Activated CD4-positive, alpha-beta T cell treated with anti-CD3 and anti-CD28 coated beads for 4 hours (primary cell): ENCODE measurements at places on chromosomes 1 and 21.

DNA sequence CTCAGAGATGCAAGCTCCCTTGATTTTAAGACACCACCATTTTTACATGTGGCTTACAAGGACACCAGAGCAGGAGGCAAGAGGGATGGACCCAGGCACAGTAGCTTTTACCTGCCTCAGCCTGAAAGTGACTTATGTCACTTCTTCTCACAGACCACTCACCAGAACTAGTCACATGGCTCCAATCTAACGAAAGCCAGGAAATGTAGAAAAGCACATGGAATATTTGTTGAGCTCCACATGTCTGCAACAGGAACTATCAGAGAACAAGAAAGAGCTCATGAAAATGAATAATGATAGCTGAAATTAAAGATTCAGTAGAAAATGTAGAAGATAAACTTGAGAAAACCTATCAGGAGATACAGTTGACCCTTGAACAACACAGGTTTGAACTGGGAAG is 69.4 kb downstream of the ZNF648 start:
- DNase-seq: no peak

- peak; percentile 20 for DNase-seq
These were observed 3.1 kb downstream of the OLIG2 start for GRCh38 chr21:33028773-33029384.

DNA sequence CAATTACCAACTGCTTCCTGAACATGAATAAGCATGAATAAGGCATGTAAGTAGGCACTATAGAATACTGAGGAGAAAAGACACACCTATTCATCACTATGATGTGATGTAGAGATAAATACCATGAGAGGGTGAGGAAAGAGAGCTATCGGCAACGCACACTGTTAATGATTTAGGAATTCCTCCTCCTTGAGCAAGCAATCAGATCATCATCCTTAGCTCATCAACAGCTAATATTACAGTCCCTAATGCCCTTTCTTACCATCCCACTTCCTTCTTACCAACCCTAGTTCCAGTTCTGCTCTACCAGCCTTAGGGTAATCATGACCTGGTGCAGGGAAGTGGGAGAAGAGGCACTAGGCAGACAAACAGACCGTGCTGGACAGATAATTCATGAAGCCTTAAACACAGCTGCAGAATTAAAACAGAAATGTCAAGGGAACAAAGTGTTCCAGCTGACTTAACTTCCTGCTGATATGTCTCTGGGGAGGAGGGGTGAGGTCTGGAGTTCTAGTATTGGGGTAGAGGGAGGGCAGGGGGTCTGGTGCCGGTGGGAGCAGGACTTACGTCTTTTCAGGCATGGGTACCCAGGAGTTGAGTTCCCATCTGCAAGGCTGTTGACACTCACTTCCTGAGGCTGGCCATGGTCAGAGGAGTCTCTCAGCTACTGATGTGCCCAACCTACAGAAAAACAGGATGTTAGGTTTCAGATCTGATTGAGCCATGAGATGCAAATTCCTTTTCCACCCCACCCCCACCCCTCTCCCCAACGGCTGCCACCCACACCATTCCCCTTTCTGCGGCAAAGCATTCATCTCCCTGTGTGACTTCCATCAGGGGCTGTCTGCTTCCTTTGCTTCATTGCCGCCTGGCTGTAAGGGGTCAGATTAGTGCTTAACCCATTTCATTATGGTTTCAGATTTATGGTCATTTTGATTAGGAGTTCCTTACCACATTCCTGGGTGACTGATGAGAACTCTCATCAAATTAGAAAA is 12.6 kb upstream of the RCSD1 start:
- DNase-seq: no peak

DNA sequence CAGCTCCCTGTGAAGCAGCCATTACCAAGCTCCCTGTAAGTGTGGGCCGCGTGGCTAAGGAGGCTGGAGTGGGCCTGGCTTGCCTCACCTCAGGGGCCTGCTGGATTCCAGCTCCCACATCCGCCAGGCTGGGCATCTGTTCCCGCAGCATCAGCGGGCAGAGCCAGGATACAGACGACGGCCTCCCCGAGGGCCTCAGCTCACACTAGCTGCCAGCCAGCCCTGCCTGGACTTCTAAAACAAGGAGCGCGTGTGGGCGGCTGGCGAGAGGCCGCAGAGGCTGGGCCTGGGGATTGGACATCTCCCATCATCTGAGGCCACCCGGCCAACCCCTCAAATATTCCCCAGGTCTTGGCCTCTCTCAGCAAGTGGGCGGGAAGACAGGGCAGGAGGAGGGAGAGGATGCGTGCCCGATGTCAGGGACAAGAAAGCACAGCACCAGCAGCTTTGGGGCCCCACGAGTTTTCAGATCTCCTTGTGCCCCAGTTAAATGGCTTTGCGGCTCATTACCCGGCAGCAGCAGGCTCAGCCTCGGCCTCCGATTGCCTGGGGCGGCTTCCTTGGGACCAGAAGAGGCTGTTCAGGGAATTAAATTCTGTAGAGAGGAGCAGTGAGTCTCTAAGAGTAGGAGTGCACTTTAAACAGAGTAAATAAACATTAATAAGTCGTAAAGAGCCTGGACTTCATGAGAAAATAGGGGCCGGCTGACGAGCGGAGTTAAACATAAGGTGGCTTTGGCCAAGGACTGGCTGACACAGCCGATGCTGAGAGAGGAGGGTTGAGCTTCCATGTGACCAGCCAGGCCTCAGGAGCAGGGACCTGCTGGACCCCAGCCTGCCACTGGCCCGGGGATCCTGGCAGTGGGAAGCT is 208.9 kb upstream of the C1orf174 start:
- DNase-seq: no peak

GRCh38 chr1:82894635-82895034 is 1093.9 kb downstream of the ADGRL2 start:
- DNase-seq: no peak

DNA sequence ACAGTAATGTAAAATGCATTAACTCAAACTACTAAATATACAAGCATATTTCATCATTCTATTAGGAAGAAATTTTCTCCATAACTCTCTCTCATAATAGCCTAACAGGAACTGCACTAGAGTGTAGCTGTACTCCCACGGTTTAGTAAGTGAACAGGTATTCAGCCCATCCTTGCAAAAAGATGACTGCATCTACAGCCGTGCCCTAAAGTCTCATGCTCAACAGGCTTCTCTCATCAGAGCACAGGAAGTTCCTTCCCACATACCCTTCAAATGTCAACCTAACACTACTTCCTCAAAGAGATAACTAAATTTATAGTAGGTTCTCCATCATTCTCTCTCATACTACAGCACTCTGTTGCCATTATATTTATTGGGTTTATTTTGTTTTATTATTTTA is 251.6 kb downstream of the AKT3 start:
- DNase-seq: peak; percentile 46

GRCh38 chr1:21620011-21620410 is 49.1 kb downstream of the RAP1GAP start:
- DNase-seq: no peak

DNA sequence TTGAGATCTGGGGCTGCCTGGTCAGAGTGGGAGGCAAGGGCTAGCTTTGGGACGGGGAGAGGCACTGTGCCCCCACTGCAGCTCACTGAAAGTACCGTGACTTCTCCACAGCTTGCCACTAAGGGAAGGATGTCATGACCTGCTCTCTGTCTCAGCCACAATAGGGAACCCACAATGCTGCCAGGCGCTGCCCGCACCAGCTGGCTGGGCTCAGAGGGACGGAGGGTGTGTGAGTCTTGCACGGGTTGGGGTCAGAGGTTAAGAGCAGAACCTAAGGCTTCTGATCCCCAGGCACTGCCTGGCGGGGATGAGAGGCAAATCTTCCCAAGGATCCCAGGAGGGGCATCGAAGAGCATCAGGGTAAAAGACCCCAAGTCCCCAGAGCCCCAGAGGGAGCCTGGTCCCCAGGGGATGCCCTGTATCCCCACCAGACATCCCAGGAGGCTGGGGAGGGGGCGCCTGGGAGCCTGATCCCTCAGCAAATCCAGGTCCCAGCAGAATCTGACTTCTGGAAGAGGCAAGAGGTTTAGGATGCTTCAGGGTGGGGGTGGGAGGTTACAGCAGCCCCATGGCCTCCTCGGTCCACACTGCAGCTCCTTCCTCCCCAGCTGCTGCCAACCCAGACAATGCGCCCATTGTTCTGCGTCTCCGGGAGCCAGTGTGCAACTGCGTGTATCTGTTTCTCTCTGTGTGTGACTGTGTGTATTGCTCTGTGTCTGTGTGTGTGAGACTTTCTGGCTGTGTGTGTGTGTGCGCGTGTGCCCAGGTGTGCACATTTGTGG is 2.0 kb upstream of the MARCKSL1 start:
- DNase-seq: no peak

DNA sequence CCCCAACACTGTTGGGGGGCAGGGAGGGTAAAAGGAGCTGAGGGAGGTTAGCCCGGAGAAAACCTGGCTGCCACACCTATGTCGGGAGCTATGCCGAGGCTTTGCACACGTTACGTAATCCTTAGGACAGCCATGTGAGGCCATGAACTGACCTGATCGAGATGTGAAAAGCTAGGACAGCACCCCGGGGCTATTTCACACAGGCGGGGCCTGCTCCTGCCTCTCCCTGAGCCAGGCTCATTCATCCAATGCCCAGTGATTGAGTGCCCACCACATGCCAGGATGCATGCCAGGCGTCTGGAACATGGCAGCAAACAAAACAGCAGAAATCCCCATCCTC is 30.2 kb downstream of the LDLRAP1 start:
- no peak for DNase-seq

- DNase-seq: no peak
These were observed 69.9 kb upstream of the ADAMTS5 start for GRCh38 chr21:27036736-27037301.

- no peak for DNase-seq
These were observed 130.5 kb downstream of the PSMG1 start for GRCh38 chr21:39052718-39053117.

- no peak for DNase-seq
These were observed 3.8 kb downstream of the COLGALT2 start for GRCh38 chr1:184033711-184034167.

GRCh38 chr1:54965624-54966340 is 14.6 kb upstream of the TMEM61 start:
- no peak for DNase-seq

GRCh38 chr21:38944903-38945302 is 139.2 kb downstream of the ETS2 start:
- no peak for DNase-seq

DNA sequence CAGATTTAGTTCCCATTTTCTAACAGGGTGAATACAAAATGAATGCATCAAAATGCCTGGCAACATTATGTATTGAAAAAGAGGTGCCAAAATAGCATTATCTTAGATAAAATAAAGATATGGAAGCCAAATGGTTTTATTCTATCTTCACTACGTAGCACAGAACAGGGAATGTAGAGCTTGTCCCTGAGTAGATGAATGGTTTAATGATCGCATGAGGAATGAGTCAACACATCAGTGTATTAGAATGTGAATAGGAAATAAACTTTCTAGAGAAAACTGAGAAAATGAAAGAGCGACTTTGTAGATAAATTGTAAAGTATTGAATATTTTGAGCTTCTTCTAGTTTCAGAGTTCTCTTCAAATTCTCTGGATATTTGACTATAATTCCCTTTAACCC is 74.3 kb downstream of the BRINP3 start:
- DNase-seq: no peak

DNA sequence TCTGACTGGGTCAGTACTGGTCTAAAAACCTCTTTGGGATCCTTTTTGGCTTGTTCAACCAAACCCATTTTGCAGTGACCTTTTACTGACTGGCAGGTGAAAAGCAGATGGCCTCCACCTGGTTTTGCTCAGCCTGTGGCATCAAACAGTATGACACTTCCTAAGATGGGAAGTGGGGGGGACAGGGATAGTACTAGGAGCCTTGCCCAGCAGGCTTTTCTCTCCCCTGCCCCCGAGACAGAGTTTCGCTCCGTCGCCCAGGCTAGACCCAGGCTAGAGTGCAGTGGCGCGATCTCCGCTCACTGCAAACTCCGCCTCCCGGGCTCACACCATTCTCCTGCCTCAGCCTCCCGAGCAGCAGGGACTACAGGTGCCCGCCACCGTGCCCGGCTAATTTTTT is 18.3 kb downstream of the INTS3 start:
- DNase-seq: no peak

GRCh38 chr1:212611000-212611948 is 2.7 kb downstream of the ATF3 start:
- DNase-seq: no peak

DNA sequence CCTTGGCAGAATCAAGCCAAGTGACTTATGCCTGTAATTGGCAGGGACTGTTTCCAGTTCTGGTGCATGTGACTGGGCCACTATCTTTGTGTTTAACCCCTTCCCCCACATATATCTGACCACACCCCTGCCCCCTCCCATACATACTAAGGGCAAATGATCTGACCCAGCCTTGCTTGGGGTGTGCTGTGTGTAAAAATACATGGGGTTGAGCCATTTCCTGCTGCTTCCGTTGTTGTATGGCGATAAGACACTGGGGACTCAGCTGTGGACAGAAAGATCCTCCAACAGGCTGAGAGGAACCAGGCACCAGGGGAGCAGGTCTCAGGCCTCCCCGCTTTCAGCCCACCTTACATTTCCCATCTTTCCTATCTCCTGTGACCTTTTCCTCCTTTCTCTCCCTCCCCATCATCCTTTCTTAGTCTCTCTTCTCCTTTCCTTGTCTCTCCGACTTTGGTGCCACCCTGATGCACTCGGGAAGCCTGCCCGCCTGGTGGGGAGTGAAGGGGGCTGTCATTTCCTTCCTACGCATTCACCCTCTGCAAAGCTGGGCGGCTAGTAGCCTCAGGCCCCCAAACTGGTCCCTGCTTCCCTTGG is 39.7 kb downstream of the TMCC2 start:
- no peak for DNase-seq

DNA sequence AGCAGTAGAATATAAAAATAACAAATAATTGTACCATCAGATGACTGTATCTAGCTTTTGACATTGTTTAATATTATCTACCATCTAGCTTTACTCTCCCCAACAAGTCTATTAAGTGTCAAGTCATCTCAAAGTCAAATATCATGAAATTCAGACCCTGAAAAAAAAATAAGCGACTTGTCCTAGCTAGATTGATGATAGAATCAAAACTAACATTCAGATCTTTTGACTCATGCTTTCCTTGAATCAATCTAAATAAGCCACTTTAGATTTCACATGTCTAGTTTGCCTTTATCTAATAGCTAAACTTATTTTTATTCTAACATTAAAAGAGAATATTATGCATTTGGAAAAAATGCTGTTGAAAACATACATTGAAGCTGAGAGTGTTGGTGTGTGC is 35.4 kb downstream of the CRB1 start:
- no peak for DNase-seq

DNA sequence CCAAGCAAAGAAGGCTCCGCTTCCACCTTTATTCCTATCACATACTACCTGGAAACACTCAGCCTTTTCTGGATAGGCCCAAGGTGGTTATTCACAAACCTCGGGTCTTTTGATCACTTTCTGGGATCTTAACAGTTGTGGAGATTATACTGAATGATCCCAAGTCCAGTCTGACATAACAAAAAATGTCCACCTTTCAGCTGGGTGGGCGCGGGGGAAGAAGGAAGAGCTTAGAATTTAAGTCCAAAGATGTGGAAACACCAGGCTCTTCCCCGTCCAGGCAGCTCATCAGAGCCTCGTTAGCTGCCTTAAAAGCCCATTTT is 338 bp upstream of the C1orf53 start:
- no peak for DNase-seq

DNA sequence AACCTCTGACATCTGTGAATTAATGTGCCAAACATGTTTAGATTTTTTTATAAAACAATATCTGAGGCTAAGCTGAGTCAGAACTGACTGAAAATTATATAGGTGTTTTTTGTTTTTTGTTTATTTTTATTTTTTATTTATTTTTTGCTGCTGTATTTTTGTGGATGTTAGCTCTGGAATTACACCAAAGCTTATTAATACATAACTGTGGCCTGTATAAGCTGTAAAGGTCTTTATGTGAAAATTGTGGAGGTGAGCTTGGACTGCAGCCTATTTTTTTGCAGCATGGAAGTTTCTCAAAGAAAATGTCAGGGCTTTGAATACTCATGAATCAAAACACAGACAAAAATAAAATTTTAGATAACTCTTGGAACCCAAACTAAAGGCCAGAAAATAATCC is 199.8 kb downstream of the CHRM3 start:
- no peak for DNase-seq
